ENCODE measurements at places on chromosomes 2 and 18.

DNA sequence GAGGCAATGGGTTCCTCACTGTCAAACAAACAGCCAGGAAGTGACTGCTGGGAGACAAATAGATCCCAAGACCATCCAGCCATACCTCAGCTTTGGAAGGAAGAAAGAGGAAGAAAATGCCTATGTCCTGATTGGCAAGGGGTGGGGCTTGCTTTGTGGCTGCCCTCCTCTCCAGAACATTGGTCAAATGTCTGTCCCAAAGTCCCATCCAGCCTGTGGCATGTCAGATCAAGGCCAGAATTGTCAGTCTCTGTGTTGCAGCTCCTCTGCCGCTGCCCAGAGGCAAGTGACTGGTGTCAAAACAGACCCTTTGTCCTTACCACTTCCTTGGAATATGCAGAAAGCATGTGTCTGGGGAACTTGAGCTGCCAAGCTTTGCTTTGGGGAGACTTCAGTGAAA is 63.0 kb upstream of the SMAD2 start:
- no peak for DNase-seq

DNA sequence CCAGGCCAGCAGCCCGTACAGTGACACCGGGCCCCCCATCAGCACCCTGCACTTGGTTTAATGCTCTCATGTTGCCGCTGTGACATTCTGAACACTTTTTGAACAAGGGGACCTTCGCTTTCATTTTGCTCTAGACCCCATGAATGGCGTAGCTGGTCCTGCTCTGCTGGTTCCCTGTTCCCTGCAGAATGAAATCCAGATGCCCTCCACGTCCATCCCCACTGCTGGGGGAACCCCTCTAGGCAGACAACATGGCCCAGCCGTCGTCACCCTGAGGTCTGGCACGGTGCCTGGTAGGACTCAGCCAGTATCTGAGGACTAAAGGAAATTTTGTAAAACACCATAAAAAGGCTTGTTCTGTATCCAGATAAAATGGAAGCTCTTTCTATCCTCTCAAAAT is 128.6 kb downstream of the KCTD1 start:
- DNase-seq: no peak

- DNase-seq: no peak
Measured at GRCh38 chr18:65750389-65751154, at the start of gene CDH7. TSS of gene CDH7 (plus strand) at chr18:65751012. CDS start at chr18:65762843, 11,831 bp downstream.

- DNase-seq: no peak
Measured at GRCh38 chr18:3067722-3068121, 54.8 kb upstream of the LPIN2 start.

DNA sequence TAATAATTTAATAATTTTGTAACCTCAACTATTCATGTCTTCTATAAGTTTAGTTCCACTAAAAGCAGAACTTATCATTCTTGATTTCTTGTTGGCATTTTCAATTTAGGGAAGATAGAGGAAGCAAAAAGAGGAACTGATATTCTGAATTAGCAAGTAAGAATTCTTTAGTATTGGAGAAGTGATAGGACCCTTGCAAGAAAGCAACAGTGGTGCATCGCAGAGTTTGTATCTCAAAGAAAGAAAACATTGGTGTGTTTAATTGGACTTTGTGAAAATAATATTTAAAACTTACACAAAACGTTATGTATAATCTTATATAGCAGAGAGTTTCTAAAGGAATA is 36.5 kb upstream of the TNFRSF11A start:
- no peak for DNase-seq

DNA sequence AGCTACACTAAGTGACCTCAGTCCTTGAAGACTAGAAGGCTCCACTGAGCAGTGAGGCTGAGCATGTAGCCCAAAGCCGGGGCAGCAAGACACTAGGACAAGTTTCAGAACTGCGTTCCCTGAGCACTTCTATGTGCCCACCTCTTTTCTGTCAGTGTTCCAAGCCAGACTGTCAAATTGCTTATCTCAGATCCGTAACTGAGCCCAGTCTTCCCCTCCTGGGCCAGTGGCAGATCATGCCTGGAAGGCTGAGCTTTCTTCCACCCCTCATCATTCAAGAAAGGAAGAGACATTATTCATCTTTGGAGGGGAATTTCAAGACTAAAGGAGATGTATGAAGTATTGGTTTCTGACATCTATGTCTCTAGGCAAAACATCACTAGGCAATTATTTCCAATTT is 49.8 kb downstream of the EML6 start:
- DNase-seq: no peak

GRCh38 chr18:28363124-28363523 is 186.2 kb upstream of the CDH2 start:
- DNase-seq: no peak

DNA sequence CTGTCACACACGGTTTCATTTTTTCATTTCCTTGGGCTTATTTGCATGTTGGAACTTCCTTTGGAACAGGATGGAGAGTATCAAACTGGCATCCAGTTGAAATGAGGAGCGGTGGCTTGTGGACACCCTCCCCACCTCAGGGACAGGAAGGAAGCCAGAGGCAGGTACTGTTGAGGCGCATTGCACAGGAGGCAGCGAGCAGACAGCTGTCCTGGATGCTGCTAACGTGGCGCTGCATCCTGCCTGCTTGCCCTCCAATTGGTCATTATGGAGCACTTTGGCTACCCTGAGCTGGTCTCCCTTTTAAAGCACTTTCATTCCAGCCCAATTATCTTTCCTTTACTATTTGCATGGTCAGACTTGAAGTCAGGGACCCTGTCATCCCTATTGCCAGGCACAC is 80.7 kb upstream of the ITGA4 start:
- DNase-seq: no peak

DNA sequence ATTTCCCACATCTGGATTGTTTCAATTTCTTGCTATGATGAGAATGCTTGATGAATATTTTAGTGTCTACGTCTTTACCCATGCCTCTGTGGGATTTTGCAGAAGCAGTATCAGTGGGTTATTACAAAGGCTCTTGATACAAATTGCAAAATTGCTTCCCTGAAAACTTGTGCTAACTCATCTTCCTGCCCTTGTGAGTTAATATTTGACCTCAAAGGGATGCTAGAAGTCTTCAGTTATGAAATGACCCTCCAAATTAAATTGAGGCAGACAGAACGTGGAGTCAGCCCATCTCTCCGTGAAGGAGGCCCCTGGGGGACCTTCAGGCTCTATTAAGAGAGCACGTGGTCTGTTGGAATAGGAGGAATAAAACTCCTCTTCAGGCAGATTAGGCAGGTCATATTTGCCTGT is 239.2 kb upstream of the HS6ST1 start:
- no peak for DNase-seq

- no peak for DNase-seq
Measured at GRCh38 chr18:70371908-70372307, 83.1 kb downstream of the SOCS6 start.

DNA sequence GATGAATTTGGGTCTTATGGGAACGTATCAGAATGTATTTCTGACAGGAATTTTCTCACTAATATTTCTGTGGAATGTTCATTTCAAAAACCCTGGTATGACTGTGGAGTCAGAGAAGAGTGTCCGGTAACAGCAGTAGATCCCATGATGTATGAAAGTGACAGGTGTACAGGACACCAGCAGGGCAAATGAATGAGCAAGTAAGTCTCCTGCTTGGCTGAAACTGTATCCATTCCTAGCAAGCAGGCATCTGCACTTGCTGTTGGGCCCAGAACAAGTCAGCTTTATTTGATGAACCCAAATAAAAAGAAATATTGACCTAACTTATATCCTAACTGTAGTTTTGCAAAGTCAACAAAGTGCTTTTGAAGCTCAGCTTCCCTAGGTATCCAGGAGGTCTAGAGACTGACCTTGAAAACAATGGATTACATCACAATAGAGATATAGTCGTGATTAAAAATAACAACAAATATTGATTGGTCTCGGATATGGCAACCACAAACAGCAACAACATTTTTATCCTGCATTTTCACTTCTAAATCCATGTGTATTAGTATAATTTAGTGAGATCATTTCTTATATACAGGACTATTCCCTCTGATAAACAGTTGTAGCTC is 37.6 kb downstream of the NXPH2 start:
- no peak for DNase-seq

DNA sequence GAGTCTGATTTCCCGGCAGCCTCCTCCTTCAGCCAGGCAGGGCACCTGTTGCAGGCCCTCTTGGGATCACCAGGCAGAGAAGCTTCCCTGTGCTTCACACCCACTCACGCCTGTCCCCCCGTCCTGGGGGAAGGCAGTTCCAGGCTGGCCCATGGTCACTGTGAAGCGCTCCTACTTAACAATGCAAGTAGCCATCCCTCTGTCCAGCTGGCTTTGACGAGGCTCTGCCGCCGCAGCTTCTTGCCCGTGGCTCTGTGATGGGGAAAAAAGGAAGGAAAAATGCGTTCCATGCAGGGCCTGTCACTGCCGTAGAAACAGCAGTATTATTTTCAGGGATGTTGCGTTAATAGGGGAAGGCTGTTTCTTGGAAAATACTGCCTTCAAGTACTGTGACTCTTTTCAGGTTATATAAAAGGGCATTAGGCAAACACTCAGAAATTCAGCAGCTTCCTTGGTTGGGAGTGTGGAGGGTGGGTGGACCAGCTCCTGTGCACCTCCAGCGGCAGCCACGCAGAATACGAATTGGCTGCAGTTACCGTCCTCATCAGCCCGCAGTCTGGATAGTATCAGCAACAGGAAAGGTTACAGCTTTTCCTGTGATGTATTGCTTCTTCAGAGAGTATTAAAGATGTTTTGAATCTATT is 232.3 kb downstream of the KLHL29 start:
- no peak for DNase-seq

DNA sequence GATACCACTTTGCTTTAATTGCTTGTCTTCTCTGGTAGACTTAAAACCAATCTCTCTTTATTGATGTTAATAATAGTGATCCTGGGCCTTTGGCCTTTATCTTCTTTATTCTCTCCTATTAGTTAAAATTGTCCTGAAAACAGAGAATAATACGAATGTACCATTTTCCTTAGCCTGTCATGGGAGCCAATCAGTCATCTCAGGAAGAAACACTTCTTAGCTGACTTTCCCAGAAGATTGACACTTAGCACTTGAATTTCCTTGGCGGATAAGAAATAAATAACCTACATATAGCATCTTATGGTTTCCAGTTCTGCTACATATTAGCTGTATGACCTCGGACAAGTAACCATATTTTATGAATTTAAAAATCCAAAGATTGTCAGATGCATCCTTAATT is 338.4 kb upstream of the SLC14A2 start:
- no peak for DNase-seq

Measured in CD4-positive, alpha-beta T cell treated with Interleukin-15 for 4 hours (primary cell).